ENCODE measurements at places on chromosomes 3 and 15. TPM values are rescaled to one million over a fixed set of nuclear protein-coding genes. Genes with fewer than 3 reads are reported as not detected.

Gene SLC7A14
- total RNA-seq: 2.2 TPM

Gene KCNMB3
- 1.3 TPM for total RNA-seq

Gene SPINT1
- total RNA-seq: 0.32 TPM

Gene CFAP100
- total RNA-seq: not detected

Gene SCN11A
- total RNA-seq: under 0.01 TPM

Gene TNFAIP8L3
- total RNA-seq: 0.64 TPM

Gene TMCO5A
- not detected for total RNA-seq

Gene SEMA3F
- total RNA-seq: 0.32 TPM

Gene FANCD2OS
- not detected for total RNA-seq

Gene B3GNT5
- 3.2 TPM for total RNA-seq

Gene NR1I2
- total RNA-seq: under 0.01 TPM

Gene CPN2
- total RNA-seq: not detected

Gene CCDC12
- total RNA-seq: 18.6 TPM

Gene CPA3
- total RNA-seq: under 0.01 TPM

Gene ADAMTS7
- 17.4 TPM for total RNA-seq

Gene GYG1
- total RNA-seq: 33.2 TPM

Gene ITGA11
- total RNA-seq: 159 TPM

Gene PPP2R3A
- total RNA-seq: 23.2 TPM

Gene C3orf52
- 7.3 TPM for total RNA-seq

Gene SKIC8
- 59.6 TPM for total RNA-seq

Gene ISL2
- total RNA-seq: 0.64 TPM

Gene ANKRD34C
- total RNA-seq: not detected

Gene BRPF1
- total RNA-seq: 17.3 TPM

Gene B4GALT4
- total RNA-seq: 47.5 TPM

Gene NDN
- 35.1 TPM for total RNA-seq

Gene IL5RA
- total RNA-seq: not detected

Gene TM6SF1
- total RNA-seq: 1.7 TPM
